ENCODE measurements at places on chromosomes 1 and 21.

DNA sequence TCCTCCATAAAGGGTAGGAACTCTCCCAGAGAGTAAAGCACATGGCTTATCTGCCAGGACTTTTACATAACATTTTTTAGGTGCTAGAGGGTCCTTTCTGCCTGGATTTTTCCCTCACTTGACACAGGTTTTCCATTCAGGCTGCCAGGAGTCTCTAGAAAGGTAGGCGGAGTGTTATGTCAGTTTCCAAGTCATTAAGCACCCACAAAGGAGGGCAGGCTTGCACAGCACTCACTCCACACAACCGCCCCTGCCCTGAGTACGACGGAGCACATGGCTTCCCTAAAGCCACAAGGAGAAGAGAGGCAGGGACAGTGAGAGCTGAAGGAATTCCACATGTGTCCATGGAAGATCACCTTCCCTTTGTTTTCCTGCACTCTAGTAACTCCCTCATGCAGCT lies 55.7 kb downstream of the CAPZB start:
- DNase-seq: no peak

GRCh38 chr1:111592389-111593361 lies 26.9 kb upstream of the RAP1A start:
- DNase-seq: peak; percentile 74

DNA sequence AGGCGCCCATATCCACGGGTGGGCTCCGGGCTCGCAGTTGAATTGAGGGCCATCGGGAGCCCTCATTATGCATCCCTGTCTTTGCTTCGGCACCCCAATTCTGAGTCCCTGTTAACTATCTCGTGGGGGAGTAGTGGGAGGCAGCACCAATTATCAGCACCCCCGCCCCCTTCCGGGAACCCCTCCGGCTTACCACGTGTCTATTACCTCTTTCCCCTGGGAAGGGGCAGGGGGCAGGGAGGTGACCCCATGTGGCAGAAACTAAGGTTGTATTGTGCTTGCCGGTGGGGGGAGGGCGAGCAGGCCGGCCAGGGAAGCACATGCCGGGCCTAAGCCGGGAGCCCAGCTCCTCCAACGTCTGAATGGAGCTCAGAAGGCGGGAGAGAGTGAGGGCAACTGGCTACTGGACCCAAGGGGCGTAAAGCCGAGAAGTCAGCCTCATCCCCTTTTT lies 1.0 kb downstream of the LIN28A start:
- no peak for DNase-seq

DNA sequence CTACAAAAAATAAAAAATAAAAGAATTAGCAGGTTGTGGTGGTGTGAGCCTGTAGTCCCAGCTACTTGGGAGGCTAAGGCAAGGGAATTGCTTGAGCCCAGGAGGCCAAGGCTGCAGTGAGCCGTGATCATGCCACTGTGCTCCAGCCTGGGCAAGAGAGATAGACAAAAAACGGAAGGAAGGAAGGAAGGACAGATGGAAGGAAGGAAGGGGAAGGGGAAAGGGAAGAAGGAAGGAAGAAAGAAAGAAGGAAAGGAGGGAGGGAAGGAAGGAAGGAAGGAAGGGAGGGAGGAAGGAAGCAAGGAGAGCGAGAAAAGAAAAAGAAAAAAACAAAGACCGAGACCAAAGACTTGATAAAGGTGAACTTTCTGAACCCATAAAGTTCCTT lies 25.3 kb upstream of the RAP1A start:
- no peak for DNase-seq

Measured in T-helper 9 cell (primary cell).